ENCODE measurements at places on chromosomes 1 and 21. TPM values are rescaled to one million over a fixed set of nuclear protein-coding genes. Genes with fewer than 3 reads are reported as not detected.

The LEFTY1 gene
- 6.9 TPM for polyA plus RNA-seq

The CD1E gene
- not detected for polyA plus RNA-seq

The SLC50A1 gene
- polyA plus RNA-seq, result 51.2 TPM

The RYR2 gene
- polyA plus RNA-seq, result 1.2 TPM

The TBX15 gene
- polyA plus RNA-seq, result 0.27 TPM

The JAM2 gene
- polyA plus RNA-seq, result 9.7 TPM

The FCRL5 gene
- 0.05 TPM for polyA plus RNA-seq

The DONSON gene
- 41.4 TPM for polyA plus RNA-seq

The EDARADD gene
- 7.3 TPM for polyA plus RNA-seq

The OR10Z1 gene
- polyA plus RNA-seq, result 0.04 TPM

The TMOD4 gene
- 1.1 TPM for polyA plus RNA-seq

The JMJD4 gene
- polyA plus RNA-seq, result 18.6 TPM

The VSIG8 gene
- polyA plus RNA-seq, result 0.49 TPM

The KAZN gene
- 35.5 TPM for polyA plus RNA-seq

The ATP6V1G3 gene
- 3.1 TPM for polyA plus RNA-seq

The GJA4 gene
- 12.5 TPM for polyA plus RNA-seq

The NPPA gene
- polyA plus RNA-seq, result 0.56 TPM

The PEAR1 gene
- polyA plus RNA-seq, result 22.1 TPM

The KCNH1 gene
- polyA plus RNA-seq, result 0.14 TPM

The UTP25 gene
- polyA plus RNA-seq, result 11.3 TPM
